ENCODE measurements at places on chromosomes 6 and 20. TPM values are rescaled to one million over a fixed set of nuclear protein-coding genes. Genes with fewer than 3 reads are reported as not detected.

EIF6 gene
- 44.5 TPM for total RNA-seq

ZC2HC1B gene
- total RNA-seq = not detected

FAM209B gene
- 3.2 TPM for total RNA-seq

WFDC5 gene
- not detected for total RNA-seq

MAS1 gene
- total RNA-seq = not detected

RREB1 gene
- 39.6 TPM for total RNA-seq

PTPRT gene
- total RNA-seq = not detected

RSPO4 gene
- 0.33 TPM for total RNA-seq

Measured in T-cell (primary cell).